ENCODE measurements at places on chromosomes 4 and X.

DNA sequence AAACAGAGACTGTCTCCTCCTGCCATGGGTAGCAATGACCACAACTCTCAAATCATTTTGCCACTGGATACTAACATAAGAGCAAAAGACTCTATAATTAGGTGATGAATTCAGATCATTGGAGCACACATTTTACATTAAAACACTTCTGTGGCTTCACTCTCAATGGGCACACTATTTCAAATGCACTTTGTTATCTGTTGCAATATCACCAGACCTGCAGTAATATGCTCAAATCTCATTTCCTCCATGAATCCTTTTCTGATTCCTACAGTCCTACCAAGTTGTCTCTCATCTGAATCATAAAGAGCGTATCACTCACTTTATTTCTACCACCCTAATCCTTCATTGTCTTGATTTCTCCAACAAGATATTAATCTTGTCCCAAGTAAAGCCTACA, 302.8 kb downstream of the KCNIP4 start:
- no peak for DNase-seq

- no peak for DNase-seq
These were observed 353.1 kb upstream of the NR3C2 start for GRCh38 chr4:148795156-148795864.

- DNase-seq, result no peak
These were observed 36.9 kb upstream of the CHIC1 start for GRCh38 chrX:73525928-73526690.

DNA sequence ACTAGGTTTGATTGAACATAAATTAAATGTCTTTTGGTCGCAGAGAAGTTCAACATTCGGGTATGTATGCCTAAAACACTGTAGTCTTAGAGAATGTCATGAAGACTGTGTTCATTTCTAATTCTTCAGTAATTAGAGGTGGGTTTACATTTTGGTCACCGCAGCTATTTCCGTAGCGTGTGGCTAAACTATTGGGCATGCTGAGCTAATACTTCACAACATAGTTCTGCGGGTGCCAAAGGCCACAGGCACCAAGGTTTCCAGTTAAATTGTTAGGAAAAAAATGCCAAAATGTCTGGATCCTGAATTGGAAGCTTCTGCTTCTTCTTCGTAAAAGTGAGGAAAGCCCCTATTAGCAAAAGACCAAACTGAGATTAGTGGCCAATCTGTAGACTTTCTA, 25.1 kb downstream of the SMIM31 start:
- DNase-seq, result no peak

DNA sequence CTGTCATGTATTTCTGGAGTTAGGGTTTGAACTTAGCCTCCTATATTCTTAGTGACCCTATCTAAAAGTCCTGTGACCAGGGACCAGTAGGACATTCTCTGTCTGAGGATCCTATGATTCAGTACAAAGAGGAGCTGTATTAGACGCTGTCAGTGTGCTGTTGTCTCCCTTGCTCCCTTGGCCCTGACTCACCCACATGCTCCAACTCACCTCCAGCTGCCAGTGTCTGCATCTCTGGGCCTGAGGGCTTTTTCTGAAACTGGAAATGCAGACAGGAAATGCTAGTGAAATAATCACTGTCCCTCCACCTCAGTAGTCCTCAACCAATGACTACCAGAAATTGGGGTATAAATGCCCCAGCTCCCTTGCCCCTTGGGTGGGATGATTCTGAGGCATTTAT, 535.3 kb upstream of the RPS6KA3 start:
- DNase-seq, result no peak

GRCh38 chrX:16603822-16604221, 46.1 kb upstream of the S100G start:
- no peak for DNase-seq

DNA sequence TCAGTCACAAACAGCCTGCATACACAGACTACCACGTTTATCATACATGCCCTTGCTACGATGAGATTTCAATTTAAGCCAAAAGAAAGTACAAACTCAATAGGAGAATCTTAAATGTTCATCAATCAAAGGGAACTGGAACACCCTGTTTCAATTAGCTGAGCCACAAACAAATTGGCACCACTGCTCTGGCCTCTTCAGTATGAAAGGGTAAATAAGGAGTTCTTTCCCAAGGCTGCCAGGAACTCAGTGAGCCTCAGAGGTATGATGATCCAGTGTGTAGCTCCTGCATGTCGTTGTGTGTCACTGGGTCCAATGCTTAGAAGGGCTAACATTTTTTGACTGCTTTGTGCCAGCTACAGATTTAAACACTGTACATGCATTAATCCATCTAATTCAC, 5.4 kb downstream of the RNF150 start:
- no peak for DNase-seq

DNA sequence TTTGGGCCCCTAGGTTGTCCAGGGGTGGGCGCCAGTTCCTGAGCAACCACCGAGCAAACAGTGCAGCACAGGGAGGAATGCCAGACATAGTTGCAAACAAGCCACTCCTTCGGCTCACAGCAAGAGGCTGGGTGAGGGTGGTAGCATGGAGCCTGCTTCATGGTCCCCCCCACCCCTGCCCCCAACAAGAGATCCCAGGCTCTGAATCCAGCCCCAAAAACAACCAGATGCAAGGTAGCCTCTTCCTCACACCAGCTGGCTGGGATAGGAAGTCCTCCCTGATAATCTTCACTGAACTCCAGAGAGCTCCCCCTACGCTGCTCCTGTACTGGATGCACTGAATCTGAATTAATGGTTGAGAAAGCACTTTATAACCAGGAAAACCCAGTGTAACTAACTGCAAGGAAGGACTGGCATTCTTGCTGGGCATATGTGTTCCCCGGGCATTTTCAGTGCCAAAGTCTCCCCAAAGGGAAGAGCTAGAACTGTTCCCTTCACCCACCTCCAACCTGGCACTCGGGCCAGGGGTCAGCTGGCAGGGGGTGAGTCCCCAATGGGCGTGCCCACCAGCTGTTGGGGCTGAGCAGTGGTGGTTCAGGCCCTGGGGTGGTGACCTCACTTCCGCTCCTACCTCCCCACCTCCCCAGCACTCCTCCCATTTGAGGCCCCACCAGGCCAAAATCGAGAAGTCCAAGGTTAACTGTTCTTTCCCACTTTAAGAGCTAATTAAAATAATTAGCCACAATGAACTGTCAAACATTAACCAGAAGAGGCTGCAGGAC, 1.5 kb downstream of the ELF4 start:
- DNase-seq, result no peak

DNA sequence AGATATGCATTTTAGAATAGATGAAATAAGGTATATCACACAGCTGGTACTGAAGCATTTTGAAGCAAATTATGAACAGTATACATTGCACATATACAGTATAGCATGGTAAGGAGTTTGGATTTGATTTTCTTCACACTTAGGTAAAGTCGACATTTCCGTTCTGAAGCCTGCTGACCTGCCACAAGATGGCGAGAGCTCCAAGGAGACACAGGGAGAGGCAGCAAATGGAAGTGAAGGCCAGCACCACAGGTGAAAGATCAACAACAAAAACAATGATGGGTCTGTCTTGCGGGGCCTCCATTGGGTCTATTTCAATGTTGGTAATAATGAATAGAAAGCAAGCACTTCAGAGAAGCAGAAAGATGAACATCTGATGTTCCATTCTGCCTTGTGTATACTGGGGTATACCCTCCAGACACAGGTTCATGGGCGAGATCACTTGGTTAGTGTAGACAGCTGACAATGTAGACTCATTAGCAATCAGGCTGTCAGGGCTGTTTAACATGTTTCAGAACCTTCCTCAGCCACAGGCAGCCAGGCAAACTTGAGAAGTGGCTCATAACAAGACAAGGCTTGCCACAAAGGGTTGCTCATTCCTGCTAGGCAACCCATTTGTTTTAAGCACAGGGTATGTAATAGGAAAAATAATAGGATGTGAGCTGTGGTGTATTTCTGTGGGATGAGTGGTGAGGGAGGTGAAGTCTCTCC, 21.4 kb upstream of the NOX1 start:
- no peak for DNase-seq

DNA sequence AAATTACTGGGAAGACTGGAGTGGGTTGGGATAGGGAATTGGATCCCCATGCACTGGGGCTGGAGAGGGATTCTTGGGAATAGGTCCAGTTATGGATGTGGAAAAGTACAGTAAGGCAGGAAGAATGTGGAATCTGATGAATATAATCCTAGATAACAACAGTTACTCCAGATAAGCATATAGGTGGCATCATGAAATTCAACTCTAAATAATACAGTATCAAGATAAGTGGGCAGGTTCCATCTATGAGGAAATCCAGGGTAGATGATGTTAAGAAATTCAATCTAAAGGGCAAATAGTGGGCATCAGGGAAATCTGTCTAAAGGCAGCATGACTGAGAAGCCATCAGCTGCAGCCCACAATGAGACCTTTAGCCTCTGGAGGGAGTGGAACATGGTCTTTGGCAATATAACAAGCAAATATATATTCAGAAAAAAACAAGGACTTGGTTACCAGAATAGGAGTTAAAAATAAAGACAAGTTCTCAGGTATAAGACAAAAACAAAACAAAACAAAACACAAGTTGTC, 1.2 kb downstream of the DTHD1 start:
- DNase-seq, result no peak

GRCh38 chrX:115576676-115577075, 15.7 kb downstream of the PLS3 start:
- no peak for DNase-seq

DNA sequence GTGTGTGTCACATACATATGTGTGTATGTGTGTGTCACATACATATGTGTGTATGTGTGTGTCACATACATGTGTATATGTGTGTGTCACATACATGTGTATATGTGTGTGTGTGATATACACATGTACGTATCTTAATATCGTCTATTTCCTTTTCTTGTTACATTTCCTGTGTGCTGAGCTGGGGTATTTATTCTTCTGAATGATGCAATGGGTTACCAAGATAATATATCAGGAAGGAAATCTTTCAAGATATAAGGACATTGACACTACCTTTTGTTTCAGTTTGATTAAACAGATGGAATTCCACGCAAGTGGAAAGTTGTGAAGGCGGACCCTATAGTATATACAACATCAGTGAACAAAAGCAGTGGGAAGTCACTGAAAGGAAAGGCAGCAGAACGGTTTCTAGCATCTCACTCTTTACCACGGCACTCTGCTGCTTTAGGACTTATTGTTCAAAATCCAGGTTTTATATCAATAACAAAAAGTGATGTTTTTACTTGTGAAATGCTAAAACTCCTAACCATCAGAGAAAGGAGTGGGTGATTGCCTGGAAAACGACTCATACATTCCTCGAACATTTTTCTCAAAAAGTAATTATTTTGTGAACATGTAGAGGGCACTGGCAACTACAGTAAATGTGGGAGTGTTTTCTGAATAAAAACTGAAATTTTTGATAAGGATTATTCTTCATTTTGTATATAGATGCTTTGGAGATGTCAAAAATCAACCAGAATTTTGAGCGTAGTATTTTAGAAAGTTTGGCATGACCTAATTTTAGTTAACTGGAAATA, 43.1 kb upstream of the IL21 start:
- no peak for DNase-seq

- DNase-seq, result no peak
These were observed 55.4 kb downstream of the ACOX3 start for GRCh38 chr4:8385106-8385505.
